ENCODE measurements at places on chromosomes 4 and X.

DNA sequence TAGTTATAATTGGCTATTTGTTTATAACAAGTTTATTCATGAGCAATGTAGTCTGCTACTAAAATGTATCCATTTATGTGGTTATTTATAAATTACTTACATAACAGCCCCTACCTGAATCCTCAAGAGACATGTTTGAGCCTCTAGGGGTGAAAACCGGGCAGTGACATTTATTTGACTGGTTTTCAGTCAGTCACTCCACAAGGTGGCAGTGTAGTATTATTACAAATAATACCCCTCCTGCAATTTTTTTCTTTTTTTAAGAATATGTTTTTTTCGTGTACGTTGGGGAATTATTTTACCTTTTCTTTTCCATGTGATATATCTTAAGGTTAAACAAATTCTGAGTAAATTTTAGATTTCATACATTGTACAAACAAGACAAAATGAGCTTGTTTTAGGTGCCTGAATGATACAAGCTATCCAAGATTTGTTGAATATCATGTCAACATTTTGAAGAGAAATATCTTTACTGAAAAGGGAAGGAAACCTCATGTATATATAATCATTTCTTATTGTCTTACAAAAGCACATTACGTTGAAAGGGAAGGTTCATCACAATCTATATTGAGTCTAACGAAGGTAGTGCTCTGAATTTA is 598.7 kb upstream of the TECRL start:
- DNase-seq: no peak

GRCh38 chrX:15434205-15434604 is 50.0 kb upstream of the VEGFD start:
- no peak for DNase-seq

GRCh38 chr4:86013621-86014020 is 346.2 kb downstream of the MAPK10 start:
- no peak for DNase-seq

- DNase-seq: no peak
Measured at GRCh38 chr4:142551517-142552305, 294.4 kb downstream of the INPP4B start.

Data from left ventricle myocardium inferior (tissue), 1 donor.